ENCODE measurements at places on chromosomes 1 and 21.

DNA sequence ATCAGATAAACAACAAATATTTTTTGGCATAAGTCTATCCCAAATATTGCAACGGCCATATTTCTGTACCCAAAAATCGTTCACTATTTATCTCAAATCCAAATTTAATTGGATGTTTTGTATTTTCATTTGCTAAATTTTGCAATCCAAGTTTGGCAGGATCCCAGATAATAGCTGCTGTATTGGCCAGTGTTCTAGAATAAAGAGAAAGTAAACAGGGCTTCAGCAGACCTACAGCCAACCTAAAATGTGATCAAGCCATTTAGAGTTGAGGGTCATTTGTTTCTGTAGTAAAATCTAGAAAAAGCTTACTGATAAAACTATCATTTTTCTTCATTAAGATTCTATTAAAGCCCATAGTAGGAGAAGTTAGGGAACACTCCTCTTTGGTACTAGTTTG lies 506.6 kb upstream of the PTBP2 start:
- peak; percentile 24 for DNase-seq

DNA sequence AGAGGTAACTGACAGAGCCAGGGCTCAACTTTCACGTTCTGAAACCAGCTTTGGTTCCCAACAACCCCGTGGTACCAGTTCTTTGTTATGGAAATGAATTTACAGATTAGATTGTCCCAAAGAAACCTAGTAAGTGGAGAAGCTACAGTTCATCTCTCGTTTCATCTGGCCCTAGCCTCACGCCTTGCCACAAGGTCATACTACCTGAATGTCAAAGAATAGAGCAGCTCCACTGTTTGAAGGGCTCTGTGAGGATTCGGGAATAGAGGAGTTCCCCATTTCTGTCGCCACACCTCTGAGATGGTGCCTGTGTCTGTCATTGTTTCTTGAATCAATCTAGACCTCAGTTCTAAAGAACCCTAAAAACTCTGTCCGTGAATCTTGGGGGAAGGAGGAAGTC lies 15.0 kb upstream of the CDC42 start:
- DNase-seq = no peak

DNA sequence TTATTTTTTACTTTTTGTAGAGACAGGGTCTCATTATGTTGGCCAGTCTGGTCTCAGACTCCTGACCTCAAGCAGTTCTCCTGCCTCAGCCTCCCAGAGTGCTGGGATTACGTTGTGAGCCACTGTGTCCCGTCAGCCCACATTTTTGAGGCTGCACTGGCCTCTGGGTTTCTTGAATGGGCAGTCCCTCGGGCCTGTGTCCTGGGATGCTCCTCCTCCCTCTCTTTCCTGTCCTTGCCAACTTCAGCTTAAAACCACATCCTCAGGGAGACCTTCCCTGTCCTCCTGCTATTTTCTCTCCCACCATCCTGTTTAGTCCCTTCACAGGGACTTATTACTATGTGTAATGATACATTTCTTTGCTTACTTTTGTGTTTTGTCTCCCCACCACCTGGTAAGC lies 31.4 kb upstream of the LYST start:
- DNase-seq = no peak

DNA sequence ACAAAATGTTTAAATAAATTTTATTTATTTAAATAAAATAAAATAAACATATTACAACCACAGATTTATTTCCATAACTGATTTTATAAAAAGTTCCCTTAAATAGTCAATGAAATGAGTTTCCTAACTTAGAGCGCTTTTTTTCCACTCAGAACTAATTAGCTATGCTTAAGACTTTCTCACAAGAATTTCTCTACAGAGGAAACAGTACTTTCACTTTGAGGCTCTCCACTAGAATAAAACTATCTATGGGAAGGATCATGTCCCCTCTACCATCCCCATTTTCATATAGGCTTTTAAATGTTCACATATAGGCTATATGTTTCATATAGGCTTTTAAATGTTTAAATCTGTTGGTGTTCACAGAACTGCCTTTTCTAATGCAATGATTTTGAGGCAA lies 40.0 kb upstream of the DPH5 start:
- no peak for DNase-seq

GRCh38 chr1:207140536-207140935 lies 36.5 kb downstream of the C4BPA start:
- DNase-seq = no peak

DNA sequence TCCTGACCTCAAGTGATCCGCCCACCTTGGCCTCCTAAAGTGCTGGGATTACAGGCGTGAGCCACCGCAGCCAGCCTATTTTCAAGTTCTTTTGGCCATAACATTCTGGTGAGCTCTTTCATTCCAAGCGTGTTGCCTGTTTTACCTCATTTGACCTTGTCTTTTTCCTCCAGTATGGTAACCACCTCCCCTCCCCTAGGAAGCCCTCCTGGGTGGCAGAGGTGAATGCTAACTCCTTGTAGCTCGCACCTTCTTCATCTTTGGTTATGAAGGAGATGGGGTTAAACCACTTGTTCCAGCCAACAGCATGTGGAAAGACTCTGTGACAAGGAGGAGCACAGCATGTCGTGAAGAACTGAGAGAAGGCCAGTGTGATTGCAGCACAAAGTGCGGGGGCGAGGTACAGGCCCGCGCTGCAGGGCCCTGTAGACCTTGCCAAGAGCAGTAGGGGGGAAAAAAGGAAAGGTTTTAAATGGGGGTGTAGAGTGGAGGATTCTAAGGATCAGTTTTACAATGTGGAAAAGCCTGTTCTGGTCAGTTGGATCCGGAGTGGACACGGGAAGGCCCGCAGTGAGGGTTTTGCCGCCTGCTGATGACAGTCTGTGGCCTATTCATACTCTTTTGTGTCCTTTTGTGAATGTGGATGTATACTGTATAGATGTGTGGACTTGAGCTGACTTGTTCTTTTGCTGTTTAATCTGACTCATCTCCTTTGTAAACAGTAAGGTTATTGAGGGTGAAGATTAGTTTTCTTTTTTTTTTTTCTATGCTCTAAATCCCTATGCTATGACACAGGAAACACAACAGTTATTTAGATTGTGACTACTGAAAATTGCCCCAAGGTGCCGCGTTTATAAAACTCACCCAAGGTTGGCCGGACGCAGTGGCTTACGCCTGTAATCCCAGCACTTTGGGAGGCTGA lies 7.5 kb upstream of the ZNF436 start:
- peak; percentile 64 for DNase-seq

- peak; percentile 69 for DNase-seq
Measured at GRCh38 chr1:193905288-193906085, 719.1 kb upstream of the B3GALT2 start.

DNA sequence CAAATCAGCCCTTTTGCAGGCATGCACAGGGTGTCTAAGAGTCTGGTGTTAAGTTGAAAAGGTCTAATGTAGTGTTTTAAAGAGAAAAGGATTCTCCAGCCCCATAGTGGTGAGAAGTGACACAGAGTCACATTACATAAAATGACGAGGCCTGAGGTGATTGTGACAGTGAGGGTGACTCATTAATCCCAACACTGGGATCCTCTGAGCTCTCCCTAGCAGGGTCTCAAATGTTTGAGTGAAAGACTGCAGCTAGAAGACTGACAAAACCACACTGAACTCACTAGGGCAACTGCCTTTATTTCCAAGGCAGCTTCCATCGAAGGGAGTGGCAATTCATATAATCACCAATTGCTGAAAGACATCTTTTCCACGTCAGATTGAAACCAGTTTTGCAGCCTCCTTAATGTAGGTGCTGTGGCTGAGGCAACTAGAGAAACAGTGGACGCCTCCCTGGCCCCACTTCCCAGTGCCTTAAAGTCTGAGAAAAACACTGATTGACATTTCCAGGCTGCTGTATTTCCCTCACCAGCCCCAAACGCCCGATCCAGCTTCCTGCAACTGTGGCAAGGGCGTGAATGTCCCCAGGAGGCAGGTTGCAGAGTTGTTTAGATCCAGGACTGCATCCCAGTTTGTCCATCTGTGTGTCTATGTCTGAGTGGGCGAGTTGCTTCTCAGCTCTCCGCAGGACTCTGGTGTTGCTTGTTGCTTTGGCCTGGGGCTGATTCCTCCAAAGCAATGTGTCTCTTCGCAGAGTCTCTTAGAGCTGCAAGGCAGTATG lies 81.4 kb downstream of the RUNX1 start:
- no peak for DNase-seq

Data from adipocyte (in vitro differentiated cells).